HCT116 (cell line): ENCODE measurements at places on chromosomes 1 and 21.

DNA sequence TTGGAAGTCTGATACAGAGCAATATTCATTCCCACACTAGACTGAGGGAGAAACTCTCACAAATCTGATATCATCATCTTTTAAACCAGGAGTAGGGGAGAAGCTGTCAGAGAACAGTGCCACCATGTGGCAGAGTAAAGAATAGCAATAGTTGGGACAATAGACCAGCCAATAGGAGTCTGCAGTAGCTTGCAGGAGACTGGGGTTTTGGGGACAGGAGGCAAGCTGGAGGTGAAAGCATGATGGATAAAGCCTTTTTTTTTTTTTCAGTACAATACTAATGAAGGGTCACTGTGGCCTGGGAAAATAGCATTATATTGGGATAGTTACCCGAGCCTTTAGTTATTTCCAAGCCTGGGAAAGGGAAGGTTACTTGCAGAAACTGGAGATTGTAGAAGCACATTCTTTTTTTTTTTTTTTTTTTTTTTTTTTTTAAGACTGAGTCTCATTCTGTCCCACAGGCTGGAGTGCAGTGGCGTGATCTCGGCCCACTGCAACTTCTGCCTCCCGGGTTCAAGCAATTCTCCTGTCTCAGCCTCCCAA, 120.7 kb downstream of the S1PR1 start:
- no peaks in the 10 kb centered on the region for H3K36me3 ChIP-seq
- H3K4me1 ChIP-seq = no peaks in the 10 kb centered on the region
- H3K27me3 ChIP-seq = 0 out of 2 replicates have a peak, but pooled peaks cover 8% of the 10 kb centered on the region
- peak; percentile 59 for DNase-seq

DNA sequence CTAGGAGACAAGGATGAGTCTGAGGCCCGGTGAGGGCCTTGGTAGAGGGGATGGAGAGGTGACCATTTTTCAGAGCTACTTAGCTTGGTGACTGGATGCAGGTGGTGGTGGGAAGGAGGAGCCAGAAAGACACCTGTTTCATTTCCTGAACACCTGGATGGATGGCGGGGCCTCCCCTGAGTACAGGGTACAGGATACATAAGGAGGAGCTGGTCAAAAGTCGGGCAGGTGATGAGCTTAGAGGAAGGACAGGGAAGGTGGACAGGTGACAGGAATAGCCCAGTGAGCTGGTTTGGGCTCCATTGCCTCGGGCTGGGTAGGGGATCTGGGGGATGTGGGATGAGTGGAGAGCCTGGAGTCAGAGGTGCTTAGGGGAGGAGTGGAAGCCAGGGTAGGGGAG, 6.3 kb downstream of the FAAH start:
- H3K27ac ChIP-seq = no peak overlapping the region
- no peaks in the 10 kb centered on the region for H3K27me3 ChIP-seq
- no peak for DNase-seq
- peaks cover 8% of the 10 kb centered on the region; the same call in 1 of the 2 replicates for H3K4me1 ChIP-seq
- H3K4me3 ChIP-seq = no peak overlapping the region

DNA sequence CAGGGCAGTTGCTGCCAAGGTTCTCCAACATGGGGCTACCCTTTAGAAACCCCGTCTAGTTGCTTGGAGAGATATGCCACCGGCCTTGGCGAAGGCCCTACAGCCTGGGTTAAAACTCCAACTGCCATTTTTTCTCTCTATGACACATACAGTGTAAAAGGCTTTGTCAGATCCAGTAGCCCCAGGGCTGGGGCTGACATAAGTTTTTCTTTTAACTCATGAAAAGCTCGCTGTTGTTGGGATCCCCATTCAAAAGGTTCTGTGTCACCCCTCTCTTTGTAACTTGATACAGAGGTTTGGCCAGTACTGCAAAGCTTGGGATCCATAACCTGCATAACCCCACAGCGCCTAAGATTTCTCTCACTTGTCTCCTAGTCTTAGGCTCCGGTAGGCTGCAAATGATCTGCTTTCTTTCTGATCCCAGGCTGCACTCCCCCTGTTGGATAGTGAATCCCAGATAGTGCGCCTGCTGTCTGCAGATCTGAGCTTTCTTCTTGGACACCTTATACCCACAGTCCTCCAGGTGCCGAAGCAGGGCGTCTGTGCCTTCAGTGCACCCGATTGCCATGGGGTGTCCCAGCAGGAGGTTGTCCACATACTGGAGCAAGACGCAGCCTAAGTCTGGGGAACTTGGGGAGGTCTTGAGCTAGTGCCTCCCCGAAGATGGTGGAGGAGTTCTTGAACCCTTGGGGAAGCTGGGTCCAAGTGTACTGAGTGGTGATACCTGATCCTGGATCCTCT, 406.2 kb downstream of the TGFB2 start:
- H3K4me3 ChIP-seq = no peak overlapping the region
- no peaks in the 10 kb centered on the region for H3K36me3 ChIP-seq
- no peak for DNase-seq
- no peak overlapping the region for H3K27ac ChIP-seq

DNA sequence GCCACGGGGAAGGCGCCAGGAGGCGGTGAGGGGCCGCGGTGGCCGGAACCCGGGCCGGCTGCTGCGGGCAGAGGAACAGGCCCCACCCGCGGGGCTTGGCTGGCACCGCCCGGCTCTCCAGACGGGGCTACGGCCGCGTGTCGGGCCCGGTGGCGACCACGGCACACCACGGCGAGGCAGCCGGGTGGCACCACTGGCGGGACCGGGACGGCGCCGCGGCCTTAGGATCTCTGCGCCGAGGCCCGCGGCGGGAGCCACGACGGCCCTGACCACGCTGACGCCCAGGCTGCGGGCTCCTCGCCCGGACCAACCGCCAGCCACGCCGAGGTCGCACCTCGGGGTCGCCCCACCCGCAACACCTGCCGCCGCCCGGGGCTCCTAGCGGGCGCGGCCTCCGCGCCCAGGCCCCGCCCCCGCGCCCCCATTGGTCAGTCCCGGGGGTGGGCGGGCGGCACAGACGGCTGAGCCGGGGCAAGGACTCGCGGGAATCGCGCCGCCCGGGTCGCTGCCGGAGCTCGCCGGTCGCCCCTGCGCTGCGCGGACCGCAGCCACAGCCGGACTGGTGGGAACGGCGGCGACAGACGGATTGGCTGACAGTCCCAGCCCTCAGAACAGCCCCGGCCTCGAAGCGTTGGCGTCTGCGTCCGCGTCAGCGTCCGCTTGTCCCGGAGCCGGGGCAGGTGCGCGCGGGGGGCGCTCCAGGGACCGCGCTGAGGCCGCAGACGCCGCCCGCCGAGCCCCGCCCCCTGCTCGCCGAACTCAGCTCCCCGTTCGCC, at the start of gene BMP8A:
BMP8A (plus strand) TSS at position 491 of the 776 bp plus-strand sequence. CDS start 356 bp downstream, outside the sequence.
- peak within 1 kb of the TSS; percentile 44 for H3K4me3 ChIP-seq
- peak within 1 kb of the TSS; percentile 41; the same call in 1 of the 2 replicates for H3K27ac ChIP-seq
- H3K4me1 ChIP-seq = no peaks in the 10 kb centered on the region; the same call in 1 of the 2 replicates
- no peaks in the 10 kb centered on the region for H3K36me3 ChIP-seq
- no peaks in the 10 kb centered on the region for H3K27me3 ChIP-seq
- peak; percentile 36 for DNase-seq

DNA sequence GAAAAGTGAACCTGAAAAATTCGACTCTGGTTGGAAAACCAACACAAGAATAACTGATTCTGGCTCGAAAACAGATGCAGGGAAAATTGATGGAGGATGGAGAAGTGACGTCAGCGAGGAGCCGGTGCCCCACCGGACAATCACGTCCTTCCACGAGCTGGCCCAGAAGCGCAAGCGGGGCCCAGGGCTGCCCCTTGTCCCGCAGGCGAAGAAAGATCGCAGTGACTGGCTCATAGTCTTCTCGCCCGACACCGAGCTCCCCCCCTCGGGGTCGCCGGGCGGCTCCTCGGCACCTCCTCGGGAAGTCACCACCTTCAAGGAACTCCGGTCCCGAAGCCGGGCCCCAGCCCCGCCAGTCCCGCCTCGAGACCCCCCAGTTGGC, 1.9 kb downstream of the RUSC1 start:
- H3K27ac ChIP-seq = peak overlapping the region; percentile 96
- H3K4me3 ChIP-seq = peak overlapping the region; percentile 96
- peaks cover 24% of the 10 kb centered on the region for H3K36me3 ChIP-seq
- H3K27me3 ChIP-seq = no peaks in the 10 kb centered on the region
- no peak for DNase-seq

GRCh38 chr1:46682064-46682463, 10.4 kb downstream of the TEX38 start:
- H3K27me3 ChIP-seq = no peaks in the 10 kb centered on the region
- peaks cover 34% of the 10 kb centered on the region for H3K36me3 ChIP-seq
- no peak overlapping the region for H3K4me3 ChIP-seq
- no peak for DNase-seq
